ENCODE measurements at places on chromosomes 3 and 15. TPM values are rescaled to one million over a fixed set of nuclear protein-coding genes. Genes with fewer than 3 reads are reported as not detected.

Gene NR2E3
- total RNA-seq = not detected

Gene FETUB
- not detected for total RNA-seq

Gene PPP2R3A
- total RNA-seq = 7.0 TPM

Gene GOLGA8G
- not detected for total RNA-seq

Gene ADGRG7
- total RNA-seq = 0.12 TPM

Gene RTP3
- total RNA-seq = not detected

Gene SOX2
- not detected for total RNA-seq

Gene CEP19
- total RNA-seq = 1.6 TPM

Gene SAMD7
- total RNA-seq = not detected

Gene DAZL
- not detected for total RNA-seq

Gene SEMA7A
- 2.6 TPM for total RNA-seq
